AG09319 (cell line): ENCODE measurements at places on chromosomes 6 and 20.

DNA sequence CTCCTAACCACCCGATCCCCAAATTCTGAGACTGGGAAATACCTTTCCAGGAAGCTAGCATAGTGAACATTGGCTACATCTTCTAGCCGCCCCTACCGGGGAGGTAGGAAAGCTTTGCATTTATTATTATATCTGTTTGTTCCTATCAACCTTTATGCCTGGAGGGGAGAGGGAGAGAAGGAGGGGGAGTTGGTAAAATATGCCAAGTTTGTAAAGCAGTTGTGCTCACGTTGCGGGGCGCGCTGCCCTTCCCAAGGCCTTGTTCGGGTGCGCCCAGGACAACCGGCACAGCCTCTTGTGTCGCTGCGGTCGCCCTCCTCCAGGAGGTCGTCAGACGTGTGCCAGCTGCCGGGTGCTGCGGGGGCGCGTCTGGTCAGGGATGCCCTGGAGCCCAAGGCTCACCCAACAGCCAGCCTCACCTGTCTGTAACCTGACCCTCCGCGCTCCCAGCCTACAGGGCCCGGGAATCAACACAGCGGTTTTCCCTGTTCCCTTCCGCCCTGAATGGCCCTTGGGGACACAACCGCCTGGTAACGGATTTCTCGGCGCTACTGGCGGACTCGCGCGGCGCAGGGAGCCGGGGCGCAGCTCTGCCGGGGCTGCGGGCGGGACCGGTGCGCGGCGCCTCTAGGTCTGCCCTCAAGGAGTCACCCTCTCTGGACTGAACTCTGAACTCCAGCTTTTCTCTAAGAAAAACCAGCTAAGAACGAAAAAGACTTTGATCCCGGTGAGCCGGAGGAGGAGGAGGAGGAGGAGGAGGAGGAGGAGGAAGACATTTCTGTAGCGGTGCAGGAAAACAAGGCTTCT, 1.1 kb upstream of the OVOL2 start:
- no peak for DNase-seq

- no peak for DNase-seq
Observed at GRCh38 chr20:61775423-61775822, 290.3 kb downstream of the TAF4 start.

- no peak for DNase-seq
Observed at GRCh38 chr20:63532449-63532971, 4.7 kb downstream of the PTK6 start.

GRCh38 chr6:16081326-16081725, 47.6 kb upstream of the MYLIP start:
- DNase-seq = no peak

DNA sequence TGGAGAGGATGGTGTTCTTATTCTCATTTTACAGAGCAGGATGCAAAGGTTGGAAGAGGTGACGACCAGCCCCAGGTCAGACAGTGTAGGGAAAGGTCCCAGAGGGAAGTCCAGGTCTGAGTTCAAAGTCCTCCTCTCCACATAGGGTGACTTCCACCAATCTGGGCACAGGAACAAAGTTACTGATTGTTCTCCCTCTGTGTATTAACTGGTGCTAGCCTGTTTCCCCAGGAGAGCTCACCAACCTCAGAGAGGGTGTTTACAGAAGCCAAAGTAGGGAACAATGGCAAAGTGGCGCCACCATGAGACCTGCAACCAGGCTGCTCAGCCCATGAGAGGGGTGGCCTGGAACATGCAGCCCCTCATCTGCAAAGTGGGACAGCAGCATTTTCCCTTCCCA, 16.8 kb upstream of the SIRPB1 start:
- no peak for DNase-seq

DNA sequence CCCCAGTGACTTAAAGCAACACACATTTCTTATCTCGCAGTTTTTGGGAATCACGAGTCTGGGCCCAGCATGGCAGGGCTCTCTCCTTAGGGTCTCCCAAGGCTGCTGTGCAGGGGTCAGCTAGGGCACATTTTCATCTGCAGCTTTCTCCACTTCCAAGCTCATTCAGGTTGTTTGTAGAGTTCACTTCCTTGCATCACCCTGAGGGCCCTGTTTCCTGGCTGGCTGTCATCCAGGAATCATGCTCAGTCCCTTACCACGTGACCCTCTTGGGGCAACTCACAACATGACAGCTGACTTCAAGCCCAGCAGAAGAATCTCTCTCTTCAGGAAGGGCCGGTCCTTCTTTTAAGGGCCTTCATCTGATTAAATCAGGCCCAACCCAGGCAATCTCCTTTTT, 21.3 kb downstream of the SNAP25 start:
- no peak for DNase-seq
